ENCODE measurements at places on chromosomes 2 and 18. TPM values are rescaled to one million over a fixed set of nuclear protein-coding genes. Genes with fewer than 3 reads are reported as not detected.

DNA sequence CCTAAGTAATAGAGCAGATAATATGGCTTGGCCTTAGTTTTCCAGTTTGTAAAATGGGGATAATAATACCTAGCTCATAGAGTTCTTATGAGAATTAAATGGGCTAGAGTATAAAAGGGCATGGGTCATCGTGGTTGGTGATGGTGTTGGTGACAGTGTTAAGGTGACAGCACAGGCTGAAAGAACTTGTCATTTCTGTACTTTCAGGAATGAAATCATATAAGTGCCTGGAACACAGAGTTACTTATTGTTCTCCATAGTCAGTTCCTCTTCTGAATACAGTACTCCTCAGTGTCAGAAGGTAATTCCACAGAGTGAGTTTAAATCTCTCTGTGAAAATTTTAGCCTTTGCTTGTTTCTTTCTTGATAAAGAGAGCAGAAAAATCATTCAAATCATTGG lies 42.4 kb downstream of the KIF5C start:
- H3K4me3 ChIP-seq = no peak overlapping the region
- no peaks in the 10 kb centered on the region for H3K27me3 ChIP-seq
- DNase-seq = no peak
- H3K4me1 ChIP-seq = peaks cover 7% of the 10 kb centered on the region

DNA sequence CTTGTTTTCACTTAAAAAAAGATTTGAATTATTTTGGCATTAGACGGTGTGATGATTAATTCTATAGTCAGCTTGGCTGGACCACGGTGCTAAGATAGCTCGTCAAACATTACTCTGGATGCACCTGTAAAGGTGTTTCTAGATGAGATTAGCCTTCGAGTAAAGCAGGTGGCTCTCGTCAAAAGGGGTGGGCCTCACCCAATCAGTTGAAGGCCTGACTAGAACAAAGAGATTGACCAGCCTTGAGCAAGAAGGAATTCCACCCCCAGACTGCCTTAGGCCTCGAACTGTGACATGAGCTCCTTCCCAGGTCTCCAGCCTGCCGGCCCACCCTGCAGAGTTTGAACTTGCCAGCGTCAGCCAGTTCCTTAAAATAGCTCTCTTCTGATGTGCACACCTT lies 73.4 kb downstream of the TWIST2 start:
- H3K4me3 ChIP-seq = no peak overlapping the region
- no peak overlapping the region for H3K27ac ChIP-seq
- H3K36me3 ChIP-seq = no peaks in the 10 kb centered on the region
- peaks cover 10% of the 10 kb centered on the region for H3K27me3 ChIP-seq

- H3K4me1 ChIP-seq = peaks cover 6% of the 10 kb centered on the region
- no peak overlapping the region for H3K4me3 ChIP-seq
- peaks cover 1% of the 10 kb centered on the region for H3K27me3 ChIP-seq
- DNase-seq = no peak
- no peaks in the 10 kb centered on the region for H3K36me3 ChIP-seq
Measured at GRCh38 chr18:70243131-70243929, 37.8 kb upstream of the RTTN start.

DNA sequence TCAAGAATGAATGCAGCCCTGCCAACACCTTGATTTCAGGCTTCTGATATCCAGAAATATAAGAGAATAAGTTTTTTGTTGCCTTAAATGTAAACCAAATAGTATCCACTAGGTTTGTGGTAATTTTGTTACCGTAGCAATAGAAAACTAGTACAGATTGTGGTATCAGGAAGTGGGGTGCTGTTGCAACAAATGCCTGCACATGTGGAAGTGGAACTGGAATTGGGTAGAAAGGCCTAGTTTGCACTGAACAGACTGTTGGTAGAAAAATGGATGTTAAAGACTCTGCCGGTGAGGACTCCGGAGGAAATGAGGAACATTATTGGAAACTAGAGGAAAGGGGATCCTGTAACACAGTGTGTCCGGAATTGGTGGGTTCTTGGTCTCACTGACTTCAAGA lies 145.8 kb upstream of the MGAT5 start:
- H3K27ac ChIP-seq = no peak overlapping the region
- no peak overlapping the region for H3K4me3 ChIP-seq

DNA sequence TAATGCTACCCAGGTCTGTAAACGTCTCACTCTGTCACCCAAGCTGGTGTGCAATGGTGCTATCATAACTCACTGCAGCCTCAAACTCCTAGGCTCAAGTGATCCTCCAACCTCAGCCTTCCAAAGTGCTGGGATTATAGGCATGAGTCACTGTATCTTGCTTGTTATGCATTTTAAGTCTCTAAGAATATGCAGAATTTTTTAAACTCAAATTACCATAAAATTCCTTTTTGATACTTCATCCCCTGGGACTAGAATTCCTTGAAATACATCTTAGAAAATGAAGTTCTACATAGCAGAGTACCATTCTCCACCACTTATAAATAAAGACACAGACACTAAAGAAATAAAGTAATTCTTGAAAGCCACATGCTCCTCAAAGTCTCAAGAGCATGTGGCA lies 30.2 kb upstream of the LRATD1 start:
- no peaks in the 10 kb centered on the region for H3K4me1 ChIP-seq
- no peak overlapping the region for H3K27ac ChIP-seq
- H3K4me3 ChIP-seq = no peak overlapping the region
- DNase-seq = no peak
- H3K36me3 ChIP-seq = no peaks in the 10 kb centered on the region
- peaks cover 3% of the 10 kb centered on the region for H3K27me3 ChIP-seq

- peaks cover 3% of the 10 kb centered on the region for H3K27me3 ChIP-seq
- H3K4me3 ChIP-seq = no peak overlapping the region
- H3K4me1 ChIP-seq = peaks cover 24% of the 10 kb centered on the region
- DNase-seq = no peak
- no peak overlapping the region for H3K27ac ChIP-seq
Measured at GRCh38 chr2:222795450-222796357, 65.1 kb upstream of the ACSL3 start.

- H3K27me3 ChIP-seq = no peaks in the 10 kb centered on the region
- no peak overlapping the region for H3K4me3 ChIP-seq
- no peak for DNase-seq
- H3K27ac ChIP-seq = peak overlapping the region; percentile 28
Measured at GRCh38 chr2:8281950-8282857, 399.7 kb upstream of the ID2 start.

- no peak for DNase-seq
- peaks cover 10% of the 10 kb centered on the region for H3K27me3 ChIP-seq
- H3K4me3 ChIP-seq = no peak overlapping the region
- no peaks in the 10 kb centered on the region for H3K36me3 ChIP-seq
- peaks cover 35% of the 10 kb centered on the region for H3K4me1 ChIP-seq
Measured at GRCh38 chr2:20108655-20109396, 57.4 kb upstream of the LAPTM4A start.

The CXCR1 gene
- not detected for total RNA-seq

The MROH2A gene
- total RNA-seq = 0.31 TPM

The ST8SIA3 gene
- 0.64 TPM for total RNA-seq

The TXNDC2 gene
- total RNA-seq = not detected

The CIB4 gene
- total RNA-seq = not detected

The ZNF397 gene
- total RNA-seq = 8.4 TPM

Data from endothelial cell (in vitro differentiated cells).